ENCODE measurements at places on chromosomes 11 and 22. TPM values are rescaled to one million over a fixed set of nuclear protein-coding genes. Genes with fewer than 3 reads are reported as not detected.
A peak's percentile ranks its signal among the peaks of the same experiment; 100 is the strongest.

PAX6 gene
- total RNA-seq, result not detected

- DNase-seq, result peak; percentile 99
Observed at GRCh38 chr22:37674951-37675929, at the start of gene LGALS1. TSS of gene LGALS1 (plus strand) at chr22:37675636. CDS start at chr22:37675703, 67 bp downstream.

DNA sequence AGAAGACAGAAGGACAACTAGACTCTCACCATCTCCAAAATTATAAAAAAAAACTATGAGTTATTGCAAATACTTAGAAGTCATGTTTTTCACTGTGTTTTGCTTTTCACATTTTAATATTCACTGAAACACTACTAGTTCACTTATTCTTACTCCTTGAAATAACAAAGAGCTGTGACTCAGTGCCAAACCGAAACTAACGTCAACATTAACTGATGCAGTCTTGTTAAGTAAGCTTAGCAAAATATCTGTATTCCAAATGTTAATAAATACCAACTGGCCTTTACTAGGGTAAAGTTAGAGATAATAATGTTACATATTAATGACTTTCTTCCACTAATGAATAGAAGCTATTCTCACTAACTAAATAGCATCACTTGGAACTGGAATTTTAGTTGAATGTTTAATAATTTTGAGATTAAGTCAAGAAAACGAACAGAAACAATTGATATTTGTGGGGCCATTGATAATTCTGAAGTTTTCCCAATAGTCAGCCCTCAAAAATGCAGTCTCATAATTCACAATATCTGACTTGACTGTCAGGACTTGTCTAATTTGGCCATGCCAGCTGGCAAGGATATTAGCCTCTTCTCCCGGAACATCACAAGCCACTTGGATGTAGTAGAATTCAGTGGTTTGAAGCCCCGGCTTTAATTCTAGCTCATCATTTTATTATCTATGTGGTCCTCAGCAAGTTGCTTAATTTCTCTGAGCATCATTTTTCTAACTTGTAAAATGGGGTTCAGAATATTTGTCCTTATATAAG lies 230.1 kb upstream of the DDI1 start:
- DNase-seq, result peak; percentile 88

GRCh38 chr11:4979036-4979435 lies 15.6 kb upstream of the OR51L1 start:
- no peak for DNase-seq

DNA sequence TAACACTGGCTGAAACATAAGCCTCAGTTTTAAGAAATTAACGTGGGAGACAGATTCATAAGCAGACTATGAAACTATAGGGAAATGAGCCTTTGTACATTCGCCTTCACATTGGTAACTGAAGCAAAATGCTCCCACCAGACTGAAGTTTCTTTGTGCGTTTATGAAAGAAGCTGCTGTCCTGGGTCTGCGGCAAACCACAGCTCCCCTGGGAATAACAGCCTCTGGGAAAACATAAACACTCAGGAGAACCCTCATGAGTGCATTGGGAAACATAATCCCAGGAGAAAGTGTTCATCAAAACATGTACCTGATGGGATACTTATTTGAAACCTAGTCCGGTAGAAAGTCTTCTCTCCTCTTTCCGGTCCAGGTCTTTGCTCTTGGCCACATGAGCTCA lies 193.1 kb upstream of the LARGE1 start:
- DNase-seq, result no peak

OR52E4 gene
- total RNA-seq, result not detected

DNA sequence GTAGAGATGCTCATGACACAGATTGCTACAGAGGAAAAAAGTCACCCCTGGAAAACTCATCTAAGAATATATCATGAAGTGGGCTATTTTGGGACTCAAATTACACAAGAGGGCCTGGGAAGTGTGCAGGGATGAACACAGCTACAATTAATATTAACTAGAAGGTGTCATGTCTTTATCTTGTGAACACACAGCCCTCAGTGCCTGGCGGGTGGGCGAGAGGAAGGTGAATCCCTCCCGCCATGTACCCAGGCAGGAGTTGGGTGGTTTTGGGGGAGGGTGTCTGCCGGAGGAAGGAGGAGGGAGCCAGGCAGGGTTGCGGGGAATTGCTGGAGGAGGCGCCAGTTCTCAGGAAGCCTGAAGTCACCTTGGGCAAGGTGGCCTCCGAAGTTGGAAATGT lies 5.1 kb upstream of the FAM83F start:
- no peak for DNase-seq

DNA sequence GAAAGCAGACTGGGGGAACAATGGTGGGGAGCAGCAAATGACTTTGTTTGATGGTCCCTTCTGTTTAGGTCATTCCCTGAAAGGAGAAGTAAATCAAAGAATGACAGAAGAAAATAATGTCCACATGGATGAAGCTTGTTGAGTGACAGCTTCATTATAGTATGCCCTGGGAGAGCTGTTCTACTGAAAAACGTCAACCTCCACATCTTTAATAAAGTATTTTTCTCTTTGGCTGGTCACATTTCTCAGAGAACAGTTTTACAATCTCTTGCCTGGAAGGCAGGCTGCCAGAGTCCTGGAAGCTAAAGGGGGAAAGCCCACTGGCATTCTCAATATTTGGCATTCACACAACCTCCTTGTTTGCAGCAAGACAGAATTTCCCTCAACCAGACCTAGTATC lies 287.9 kb downstream of the SWAP70 start:
- DNase-seq, result peak; percentile 22

DNA sequence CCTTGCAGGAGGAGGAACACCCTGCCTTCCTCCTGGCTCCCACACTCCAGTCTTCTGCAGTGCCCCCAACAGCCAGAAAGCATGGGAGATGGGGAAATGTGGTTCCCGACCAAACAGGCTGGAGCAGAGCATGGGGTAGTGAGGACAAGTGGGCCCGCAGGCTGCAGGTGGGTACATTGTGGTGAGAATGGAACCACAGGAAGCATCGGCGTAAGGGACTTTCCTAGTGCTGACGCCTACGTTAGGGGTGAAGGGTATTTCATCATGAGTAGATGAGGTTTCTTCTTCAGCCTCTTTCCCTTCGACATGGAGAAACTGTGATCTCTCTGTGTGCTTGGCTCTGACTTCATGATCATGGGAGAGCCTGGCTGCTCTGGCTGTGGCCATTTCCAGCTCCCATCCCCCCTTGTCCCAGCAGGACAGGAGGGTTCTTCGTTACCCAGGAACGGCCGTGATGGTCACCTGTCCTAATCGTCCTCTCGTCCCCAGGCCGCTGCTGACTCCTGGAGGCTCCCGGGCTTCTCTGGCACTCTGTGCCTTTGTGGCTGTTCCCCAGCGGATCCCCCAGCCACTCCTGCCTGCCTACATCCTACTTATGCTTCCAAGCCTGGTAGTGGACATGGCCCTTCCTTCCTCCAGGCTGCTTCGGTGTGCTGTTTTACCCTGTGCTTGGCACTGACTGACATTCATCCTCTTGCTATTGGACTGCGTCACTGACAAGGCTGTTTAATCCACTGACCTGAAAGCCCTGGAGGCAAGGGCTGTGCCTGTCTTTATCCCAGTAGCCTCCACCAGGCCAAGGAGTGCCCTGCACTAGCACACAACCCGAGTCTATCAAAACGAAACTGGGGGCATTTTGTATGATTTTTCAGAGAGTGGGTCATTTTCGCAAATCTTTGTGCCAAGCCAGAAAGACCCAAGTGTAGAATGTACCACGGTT lies 65.2 kb upstream of the CECR2 start:
- no peak for DNase-seq

MYOD1 gene
- not detected for total RNA-seq

UPB1 gene
- under 0.01 TPM for total RNA-seq

DNA sequence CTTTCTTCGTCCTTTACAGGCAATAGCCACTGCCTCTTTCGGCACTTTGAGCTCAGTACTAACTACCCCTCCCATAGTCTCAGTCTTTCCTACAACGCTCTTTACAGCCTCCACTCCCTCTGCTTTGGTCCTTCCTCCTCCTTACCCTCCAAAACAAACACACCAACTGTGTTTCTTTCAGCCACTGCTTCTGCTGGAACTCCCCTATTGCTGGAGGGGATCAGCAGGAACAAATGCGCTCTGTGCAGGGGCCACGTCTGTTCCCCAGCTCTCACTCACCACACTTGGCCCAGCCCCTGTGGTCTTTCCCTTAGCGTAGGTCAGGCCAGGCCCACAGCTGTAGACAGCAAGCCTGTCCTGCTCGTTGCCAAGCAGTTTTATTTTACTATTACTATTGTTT lies 42.3 kb downstream of the PC start:
- DNase-seq, result no peak

GRCh38 chr22:50711446-50712340 lies 26.3 kb upstream of the ACR start:
- peak; percentile 26 for DNase-seq

DNA sequence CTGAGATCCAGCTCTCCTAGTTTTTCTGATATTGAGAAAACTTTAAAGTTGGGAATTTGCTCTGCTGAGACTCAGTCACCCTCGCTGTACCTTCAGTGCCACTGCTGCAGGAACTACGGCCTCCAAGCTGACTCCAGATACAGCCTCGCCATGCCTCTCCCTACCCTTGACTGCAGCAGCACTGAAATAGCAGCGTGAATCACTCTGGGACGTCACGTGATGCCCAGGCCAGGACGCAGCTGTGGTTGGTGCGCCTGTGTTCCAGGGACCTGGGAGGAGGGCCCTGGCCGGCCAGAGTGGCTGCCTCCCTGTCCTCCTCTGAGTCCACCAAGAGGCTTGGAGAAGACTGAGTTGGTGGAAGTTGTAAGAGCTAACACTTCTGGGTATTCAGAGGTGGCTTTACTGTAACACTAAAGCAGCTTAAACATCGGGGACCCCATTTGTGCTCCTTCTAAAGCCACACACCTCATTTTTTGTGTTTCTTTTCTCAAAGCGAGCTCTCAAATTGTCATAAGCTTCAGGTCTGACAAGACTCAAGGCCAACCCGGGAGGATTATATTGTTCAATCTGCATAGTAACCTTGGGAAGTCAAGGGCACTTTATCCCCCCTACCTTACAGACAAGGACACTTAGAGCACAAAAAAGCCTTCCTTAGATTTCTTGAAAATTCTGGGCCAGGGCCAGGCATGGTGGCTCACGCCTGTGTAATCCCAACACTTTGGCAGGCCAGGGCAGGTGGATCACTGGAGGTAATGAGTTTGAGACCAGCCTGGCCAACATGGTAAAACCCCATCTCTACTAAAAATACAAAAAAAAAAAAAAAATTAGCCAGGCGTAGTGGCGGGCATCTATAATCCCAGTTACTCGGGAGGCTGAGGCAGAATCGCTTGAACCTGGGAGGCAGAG lies 4.2 kb upstream of the STIP1 start:
- DNase-seq, result peak; percentile 93

CAVIN3 gene
- total RNA-seq, result 142 TPM

GRCh38 chr11:61510166-61510919 lies 1.8 kb downstream of the LRRC10B start:
- DNase-seq, result no peak

DNA sequence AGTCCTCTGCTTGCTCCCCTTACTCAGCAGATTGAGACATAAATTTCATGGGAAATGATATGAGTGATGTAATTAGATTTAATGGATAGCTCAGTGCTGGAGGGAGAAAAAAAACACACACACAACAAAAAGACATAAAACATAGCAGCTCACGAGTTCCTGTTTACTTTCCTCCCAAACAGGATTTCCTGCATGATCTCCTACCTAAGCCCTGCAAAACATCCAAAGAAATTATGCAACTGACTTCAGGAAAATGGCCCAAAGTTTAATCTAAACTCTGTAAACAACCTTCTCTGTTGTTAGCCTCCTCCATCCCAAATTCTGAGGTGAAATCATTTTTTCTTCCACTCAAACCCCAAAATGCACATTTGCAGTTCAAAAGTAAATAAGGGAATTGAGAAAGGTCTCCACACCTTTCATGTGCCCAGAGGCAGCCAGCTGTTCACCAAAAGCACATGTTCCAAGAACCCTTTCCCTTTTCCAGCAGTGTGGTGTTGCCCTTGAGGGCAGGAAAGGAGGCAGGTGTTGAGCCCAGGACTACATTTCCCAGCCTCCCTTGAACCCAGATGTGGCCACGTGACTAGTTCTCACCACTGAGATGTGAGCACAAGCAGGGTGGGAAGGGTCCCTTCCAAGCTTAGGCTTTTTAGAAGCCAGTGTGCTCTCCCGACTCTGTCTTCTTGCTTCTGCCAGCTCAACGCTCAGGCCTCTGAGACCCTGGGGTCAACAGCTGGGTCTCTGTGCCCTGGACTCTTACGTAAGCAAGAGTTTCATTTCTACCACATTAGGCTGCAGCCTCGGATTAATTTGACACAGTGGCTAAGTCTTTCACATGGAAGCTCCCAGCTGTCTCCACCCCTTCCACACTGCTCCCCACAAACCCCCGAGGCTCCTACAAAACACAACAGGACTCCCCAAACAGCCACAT lies 301.2 kb downstream of the CTTN start:
- peak; percentile 53 for DNase-seq

- DNase-seq, result no peak
Observed at GRCh38 chr11:98107736-98108135, 913.0 kb upstream of the CNTN5 start.

DNA sequence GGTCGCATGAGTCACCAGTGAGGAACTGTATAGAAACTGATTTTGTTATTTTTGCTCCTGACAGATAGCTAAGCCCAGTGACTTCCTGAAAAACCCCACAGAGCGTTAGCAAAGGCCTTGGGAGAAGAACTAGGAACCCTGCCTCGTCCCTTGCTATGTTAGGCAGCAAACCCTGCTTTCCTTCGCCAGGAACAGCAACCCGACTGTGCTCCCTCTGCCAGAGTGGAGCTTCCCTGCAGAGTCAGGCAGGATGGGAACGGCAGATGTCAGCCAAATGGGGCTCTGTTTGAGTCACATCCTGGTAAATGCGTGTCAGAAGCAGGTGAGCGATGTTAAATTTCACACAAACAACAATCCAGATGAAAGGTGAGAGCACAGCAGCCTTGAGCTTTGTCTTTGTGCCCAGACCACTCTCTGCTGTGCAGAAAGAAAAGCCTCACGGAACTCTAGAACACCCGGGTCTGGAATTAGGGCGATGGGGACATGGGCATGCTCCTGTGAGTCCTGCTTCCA lies 186.6 kb downstream of the ADAMTS15 start:
- DNase-seq, result no peak

DNA sequence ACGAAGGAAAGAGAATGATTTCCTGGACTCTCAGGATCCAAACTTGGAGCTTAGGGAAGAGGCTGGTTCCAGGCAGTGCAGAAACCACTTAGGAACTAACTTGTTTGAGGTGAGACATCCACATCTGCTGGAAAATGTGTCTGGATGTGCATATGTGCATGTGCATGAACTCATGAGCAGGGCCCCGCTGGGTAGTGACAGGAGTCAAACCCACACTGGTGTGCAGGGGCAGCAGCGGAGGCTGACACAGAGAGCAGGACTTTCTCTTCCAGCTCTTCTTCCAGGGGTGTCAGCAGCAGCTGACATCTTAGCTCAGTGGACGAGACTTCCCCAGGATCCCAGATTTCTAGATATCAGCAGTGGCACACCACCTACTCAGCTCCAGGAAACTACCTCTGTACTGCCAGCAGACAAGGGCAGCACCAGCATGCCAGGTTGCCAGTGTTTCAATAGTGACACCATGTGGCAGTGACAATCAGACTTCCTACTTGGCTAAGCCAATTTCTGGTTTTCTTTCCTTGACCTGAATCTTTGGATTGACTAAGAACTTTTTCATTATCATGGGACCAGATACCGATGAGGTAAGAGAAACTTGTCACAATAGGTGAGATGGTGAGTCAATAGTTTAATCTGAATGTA lies 227.5 kb upstream of the ZC3H12C start:
- DNase-seq, result no peak

GRCh38 chr22:32979606-32980005 lies 78.6 kb downstream of the SYN3 start:
- no peak for DNase-seq

GRCh38 chr11:132206993-132207392 lies 836.6 kb downstream of the NTM start:
- DNase-seq, result no peak

Measured in fibroblast of villous mesenchyme (primary cell).